ENCODE measurements at places on chromosomes 13 and 19.

GRCh38 chr13:28047757-28048388 lies 52.5 kb downstream of the FLT3 start:
- no peak for DNase-seq

DNA sequence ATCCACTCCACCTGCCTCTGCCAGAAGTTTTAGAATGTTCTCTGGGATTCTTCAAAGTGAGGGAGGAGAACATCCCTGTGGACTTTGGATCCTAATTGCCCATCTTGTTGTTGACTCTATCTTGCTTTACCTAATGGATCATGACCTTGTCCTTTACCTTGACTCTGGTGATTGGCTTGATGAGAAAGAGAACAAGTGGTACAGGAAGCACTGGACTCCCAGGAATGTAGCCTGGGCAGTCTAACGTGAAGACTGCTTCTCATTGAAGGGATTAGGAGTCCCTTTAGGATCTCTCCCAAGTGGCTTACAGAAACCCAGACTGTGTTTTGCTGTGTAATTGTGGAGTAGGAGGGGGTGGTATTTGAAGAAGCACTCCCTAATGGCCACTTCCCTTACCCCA lies 63.9 kb downstream of the SLC10A2 start:
- DNase-seq, result no peak

- DNase-seq, result no peak
These were observed 41.6 kb upstream of the ZNF730 start for GRCh38 chr19:23075031-23075733.

GRCh38 chr19:28487999-28488398 lies 725.0 kb downstream of the UQCRFS1 start:
- no peak for DNase-seq

GRCh38 chr19:49836176-49837008 lies 14.6 kb upstream of the PTOV1 start:
- no peak for DNase-seq

DNA sequence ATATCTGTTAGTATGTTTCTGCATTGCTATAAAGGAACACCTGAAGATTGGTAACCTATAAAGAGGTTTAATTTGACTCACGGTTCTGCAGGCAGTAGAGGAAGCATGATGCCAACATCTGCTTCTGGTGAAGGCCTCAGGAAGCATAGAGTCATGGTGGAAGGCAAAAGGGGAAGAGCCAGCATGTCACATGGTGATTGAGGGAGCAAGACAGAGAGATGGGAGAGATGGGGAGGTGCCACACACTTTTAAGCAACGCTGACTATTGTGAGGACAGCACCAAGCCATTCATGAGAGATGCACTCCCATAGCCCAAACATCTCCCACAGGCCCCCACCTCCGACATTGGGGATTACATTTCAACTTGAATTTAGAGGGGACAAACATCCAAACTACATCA lies 32.8 kb downstream of the COG6 start:
- DNase-seq, result no peak

DNA sequence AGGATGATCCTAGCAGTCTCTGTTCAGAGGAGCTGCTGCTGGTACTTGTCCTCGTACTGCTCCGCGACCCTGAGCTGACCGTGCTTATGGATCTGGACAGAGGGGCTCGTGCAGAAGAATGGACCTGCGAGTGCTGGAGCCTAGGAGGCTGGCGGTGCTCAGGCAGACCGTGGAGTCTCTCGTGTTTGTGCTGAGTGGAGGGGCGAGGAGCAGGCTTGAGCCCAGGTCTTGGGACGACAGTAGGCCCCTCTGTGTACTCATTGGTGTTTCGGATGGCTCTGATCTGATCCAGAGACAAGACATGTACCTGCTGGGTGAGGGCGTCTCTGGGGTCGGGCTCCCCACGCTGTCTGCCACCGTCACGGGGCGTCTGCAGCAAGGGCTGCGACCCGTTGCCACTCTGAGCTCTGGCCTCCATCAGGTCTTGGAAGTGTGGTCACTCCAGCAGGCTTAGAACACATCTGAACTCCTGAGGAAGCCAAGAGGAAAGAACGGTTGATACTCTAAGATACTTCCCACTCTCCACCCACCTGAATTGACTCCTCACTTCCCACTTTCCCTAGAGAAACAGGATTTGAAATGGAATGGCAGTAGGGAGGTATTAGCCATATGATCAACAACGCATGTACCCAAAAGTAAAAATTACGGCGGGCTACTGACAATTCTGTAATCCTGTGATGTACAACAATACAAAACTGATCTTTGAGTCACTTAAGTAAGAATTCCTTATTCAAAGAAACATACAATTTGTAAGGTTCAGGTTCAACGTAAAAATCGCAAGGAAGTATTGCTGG lies 3.4 kb downstream of the SPRY2 start:
- no peak for DNase-seq

- no peak for DNase-seq
These were observed 41.5 kb downstream of the ZNF682 start for GRCh38 chr19:19997656-19998268.

DNA sequence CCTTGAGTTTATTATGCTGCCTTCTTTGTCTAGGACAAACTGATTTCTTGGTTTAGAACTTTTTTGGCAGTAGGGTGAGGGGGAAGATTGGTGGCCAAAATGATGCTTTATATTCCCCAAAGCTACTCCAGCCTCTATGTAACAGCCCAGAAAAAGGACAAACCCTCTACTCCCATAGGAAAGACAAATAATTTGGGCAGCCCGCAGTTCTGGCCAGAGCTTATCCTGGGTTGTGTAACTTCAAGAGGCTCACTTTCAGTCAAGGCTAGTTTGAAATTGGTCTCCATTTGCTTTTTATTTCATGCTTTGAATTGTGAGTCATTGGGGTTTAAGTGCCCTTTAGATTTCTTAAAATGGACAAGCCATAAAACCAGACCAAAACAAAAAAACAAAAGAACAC lies 142.3 kb downstream of the OLFM4 start:
- no peak for DNase-seq

- no peak for DNase-seq
These were observed 71.4 kb downstream of the ALOX5AP start for GRCh38 chr13:30806784-30807183.

DNA sequence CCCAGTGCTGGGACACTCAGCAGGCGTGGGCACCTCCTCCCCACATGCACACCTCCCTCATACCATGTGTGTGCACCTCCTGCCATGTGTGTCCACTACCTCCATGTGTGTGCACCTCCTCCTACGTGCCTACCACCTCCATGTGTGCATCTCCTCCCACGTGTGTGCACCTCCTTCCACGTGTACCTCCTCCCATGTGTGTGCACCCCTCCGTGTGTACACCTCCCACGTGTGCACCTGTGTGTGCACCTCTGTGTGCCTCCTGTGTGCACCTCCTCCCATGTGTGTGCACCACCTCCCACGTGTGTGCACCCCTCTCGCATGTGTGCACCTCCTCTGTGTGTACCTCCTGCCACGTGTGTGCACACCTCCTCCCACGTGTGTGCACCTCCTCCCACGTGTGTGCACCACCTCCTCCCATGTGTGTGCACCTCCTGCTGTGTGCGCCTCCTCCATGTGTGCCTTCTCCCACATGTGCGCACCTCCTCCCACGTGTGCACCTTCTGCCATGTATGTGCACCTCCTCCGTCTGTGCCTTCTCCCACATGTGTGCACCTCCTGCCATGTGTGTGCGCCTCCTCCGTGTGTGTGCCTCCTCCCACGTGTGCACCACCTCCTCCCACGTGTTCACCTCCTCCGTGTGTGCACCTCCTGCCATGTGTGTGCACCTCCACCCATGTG lies 6.1 kb upstream of the C13orf46 start:
- no peak for DNase-seq

- DNase-seq, result no peak
These were observed 14.2 kb downstream of the EFNB2 start for GRCh38 chr13:106521095-106521799.
